HEK293T (cell line): ENCODE measurements at places on chromosomes 3 and 15.

DNA sequence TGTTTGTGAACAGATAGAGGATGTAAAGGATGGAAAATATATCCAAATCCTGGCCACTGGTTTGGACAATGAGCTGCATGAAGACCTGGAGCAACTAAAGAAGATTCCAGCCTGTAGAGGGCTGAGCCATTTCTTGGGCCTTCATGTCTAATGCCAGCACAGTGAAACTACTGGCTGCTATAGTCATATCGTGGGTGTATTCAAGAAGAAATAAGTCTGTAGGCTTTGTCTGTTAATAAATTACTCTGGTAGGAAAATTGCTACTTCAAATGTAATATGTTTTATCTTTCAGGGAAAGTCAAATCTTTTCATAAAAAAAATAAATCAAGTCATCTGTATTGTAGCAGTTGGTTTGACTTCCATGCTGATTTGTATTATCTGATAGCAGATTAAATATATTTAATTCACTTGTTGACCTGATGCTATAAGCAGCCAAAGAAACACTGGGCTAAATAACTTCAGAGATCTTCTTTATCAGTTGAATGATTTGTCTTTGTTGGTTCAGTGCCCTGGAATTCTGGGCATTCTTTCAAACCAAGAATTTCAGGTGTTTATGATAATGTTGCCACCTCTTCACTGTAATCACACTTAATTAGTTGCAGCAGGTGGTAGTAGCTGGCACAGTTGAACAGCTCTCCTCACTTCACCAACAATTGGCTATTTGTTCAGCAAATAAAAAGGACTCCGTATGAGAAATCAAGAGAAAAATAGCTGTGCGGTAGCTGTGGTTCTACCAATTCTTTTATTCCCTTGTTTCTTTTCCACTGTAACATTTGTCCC is 1109.5 kb downstream of the NSUN3 start:
- no peak for DNase-seq

DNA sequence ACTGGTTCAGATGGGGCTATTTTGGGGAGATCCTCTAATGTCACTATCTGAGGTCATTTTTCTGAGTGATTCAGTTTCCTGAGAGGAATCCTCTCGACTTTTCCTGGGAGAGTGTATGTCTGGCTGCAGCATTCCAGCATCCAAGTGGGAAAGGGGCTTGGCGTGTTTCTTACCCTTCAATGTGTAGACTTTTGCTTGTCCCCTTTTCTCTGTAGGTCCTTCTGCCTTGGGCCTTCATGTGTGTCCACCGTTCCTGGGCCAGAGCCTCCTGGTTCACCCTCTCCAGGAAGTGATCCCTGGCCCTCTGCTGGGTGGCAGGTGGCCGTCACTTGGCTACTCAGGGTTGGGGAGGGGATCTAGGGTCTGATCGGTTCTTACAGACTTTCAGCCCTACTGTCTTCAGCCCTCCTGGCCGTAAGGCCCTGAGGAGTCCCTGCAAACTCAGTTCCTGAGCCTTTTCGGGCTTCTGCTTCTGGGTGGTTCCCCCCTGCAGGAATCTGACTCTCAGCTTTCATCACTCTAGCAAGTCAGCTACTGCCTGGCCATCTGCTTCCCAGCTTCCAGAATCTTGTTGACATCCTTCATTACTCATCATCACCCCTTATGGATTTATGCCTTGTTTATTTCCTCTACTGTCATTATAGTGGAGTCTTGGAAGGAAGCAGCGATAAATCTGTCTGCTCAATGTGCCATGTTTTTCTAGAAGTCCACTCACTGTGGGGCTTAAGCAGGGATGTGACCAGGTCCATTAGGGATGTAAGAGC is 36.5 kb downstream of the GOLGA6L10 start:
- DNase-seq: no peak

GRCh38 chr15:24772686-24773373 is 97.3 kb downstream of the NPAP1 start:
- no peak for DNase-seq

DNA sequence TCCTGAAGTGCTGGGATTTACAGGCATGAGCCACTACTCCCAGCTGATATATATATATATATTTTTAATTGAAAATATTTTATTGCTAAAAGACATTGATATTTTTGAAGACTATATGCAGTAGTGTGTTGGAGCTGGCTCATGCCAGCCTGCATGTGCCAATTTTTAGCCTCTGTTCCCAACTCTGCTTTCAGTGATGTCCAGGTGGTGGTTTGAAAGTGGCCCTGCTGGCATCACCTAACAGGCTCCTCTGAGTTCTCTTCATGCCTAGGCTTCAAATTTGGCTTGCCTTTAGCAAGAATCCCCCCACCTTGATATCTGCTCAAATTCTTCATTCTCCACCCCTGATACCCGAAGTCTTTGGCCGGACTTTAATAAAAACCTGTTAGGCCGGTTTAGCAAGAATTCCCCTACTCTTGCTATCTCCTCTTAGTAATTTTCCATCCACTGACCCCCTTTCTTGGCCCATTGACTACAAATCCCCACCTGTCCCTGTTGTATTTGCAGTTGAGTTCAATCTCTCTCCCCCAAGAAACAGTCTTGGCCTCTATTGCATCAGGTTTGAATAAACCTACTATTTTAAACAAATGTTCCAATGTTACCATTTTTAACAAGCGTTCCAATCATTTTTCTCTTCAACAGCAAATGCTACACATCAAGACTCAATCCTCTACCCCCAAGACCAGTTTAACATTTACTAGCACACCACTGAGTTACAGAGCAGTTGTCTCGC is 23.9 kb upstream of the CTSH start:
- DNase-seq: no peak

- no peak for DNase-seq
Measured at GRCh38 chr3:46972396-46972795, 4.1 kb downstream of the CCDC12 start.

GRCh38 chr3:127159543-127159942 is 33.4 kb upstream of the PRR23E start:
- DNase-seq: no peak

DNA sequence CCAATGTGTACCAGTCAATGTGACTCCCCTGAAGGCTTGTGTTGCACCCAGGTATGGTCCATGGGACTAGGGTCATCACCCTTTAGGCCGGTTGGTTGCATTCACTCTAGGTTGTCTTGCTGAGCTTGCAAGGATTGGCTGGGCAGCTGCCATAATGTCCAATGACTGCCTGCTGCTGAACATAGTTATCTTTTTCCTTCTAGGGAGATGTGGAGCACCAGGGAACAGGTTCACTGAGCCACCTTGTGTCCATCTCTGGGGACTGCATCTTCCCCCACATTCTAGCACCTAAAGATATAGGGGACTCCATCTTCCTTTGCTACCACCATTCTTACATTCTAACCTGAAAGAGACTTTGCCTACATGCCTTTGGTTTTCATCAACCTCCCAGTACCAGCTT is 580.4 kb upstream of the TBL1XR1 start:
- peak; percentile 32 for DNase-seq

DNA sequence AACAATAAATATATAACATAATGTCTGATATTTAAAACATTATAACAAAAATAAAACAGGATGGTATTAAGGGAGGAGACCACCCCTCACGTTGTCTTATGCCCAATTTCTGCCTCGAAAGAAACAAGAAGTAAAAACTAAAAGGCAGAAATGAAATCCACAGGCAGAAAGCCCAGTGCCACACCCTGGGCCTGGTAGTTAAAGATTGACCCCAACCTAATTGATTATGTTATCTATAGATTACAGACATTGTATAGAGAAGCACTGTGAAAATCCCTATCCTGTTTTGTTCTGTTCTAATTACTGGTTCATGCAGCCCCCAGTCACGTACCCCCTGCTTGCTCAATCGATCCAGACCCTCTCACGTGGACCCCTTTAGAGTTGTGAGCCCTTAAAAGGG is 22.3 kb upstream of the ACP3 start:
- no peak for DNase-seq

DNA sequence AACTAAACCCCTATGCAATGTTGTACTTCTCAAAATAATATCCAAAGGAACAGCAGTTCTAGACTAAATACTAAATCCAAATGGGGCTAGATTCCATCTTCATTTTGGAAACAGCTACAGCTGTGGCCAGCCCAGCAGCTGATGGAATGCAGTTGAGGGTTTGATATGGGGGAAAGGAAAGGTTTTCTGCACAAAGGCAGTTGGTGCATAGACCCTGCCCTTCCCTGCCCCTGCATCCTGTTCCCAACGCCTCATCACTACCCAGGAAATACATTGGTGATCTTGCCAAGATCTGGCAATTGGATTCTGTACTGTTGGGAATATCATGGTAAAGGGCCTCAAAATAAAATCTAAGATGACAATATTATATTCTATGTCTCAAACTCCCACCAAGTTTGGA is 43.9 kb downstream of the DTWD1 start:
- no peak for DNase-seq

GRCh38 chr3:28853830-28854229 is 427.0 kb upstream of the RBMS3 start:
- DNase-seq: no peak

GRCh38 chr15:99095626-99096025 is 9.3 kb upstream of the SYNM start:
- DNase-seq: no peak

DNA sequence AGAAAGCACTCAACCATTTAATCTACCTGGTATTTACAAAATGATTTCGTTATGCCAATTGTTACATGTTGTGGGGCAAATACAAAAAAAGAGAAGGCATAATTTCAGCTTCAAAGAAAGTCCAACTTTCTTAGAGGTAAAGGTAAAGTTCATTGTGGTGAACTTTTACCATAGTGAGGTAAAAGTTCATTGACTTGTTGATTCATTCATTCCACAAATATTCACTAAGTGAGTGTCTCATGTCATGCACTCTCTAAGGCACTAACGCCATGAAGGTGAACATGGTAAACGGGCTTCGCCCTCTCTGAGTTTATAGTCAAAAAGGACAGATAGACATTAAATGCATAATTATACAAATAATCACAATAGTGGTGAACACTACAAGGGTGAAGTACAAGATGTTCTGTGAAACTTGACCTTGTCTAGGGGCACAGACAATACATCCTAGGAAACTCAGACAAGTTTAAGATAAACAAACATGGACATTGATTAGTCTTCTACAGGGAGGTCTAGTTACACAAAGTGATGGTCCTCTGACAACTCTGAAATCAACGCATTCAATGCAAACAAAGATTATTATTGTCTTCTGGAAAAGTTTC is 378.6 kb downstream of the MAGI1 start:
- DNase-seq: no peak

DNA sequence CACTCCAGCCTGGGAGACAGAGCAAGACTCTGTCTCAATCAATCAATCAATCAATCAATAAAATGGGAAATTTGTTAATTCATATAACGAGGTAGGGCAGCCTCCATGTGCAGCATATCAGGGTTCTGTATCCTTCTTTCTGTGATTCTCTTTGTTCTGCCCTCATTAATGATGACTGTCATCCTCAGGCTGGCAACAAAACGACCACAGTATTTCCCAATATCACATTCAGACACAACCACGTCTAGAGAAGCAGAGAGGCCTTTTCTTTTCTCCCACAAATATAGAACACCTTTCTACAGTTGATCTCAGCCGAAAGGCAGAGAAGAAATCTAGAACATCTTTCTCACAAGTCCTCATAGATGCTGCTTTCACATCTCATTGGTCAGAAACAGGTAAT is 11.2 kb downstream of the CEP19 start:
- DNase-seq: no peak

DNA sequence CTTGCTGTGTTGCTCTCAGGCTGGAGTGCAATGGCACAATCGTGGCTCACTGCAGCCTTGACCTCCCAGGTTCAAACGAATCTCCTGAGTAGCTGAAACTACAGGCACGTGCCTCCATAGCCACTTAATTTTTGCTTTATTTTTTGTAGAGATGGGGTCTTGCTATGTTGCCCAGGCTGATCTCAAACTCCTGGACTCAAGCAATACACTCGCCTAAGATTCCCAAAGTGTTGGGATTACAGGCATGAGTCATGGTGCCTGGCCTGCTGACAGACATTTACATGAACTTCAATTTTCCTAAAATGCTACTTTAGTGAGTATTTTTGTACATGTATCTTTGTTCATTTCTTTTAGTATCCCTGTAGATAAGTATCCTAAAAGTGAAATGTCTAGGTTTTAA is 132.3 kb downstream of the SUCLG2 start:
- DNase-seq: no peak

DNA sequence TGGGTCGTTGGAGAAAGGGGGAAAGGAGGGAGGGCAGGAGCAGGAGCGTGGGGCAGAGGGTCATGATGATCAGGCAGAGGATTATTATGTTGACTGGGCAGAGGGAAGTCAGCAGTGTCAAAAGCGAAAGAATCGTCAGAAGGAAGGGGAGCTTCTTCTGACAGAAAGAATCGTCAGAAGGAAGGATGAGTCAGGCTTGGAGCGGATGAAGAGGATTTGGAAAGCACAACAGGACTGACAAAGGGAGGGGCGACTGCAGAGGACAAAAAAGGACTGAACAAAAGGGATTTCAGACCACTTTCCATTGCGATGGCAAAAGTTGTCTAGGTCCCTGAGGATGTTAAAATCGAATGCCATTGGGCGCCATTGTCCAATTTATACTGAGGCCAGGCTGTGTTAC is 1053.5 kb downstream of the SI start:
- DNase-seq: no peak

DNA sequence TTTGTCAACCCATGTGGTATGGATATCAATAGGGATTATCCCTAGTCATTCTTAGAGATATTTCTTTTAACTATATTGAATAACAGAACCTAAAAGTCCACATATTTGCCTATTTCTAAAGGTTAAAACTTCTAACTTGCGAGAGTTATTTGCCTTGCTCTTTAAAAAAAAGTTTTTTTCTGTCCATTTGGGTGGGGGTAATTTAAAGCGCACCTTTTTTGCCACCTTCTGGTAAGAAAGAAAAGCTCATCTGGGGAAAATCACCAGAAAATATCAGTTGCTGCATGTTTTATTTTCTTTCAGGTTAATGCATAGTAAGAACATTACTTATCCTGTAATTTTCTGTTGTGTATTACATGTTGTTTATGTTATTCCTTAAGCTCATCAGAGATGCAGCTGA is 242.0 kb upstream of the GOLGA6L4 start:
- no peak for DNase-seq

GRCh38 chr3:124131580-124131979 is 139.7 kb upstream of the ROPN1 start:
- DNase-seq: no peak

- no peak for DNase-seq
Measured at GRCh38 chr3:184380627-184381260, 890 bp downstream of the CHRD start.

- DNase-seq: no peak
Measured at GRCh38 chr3:185313693-185314246, 49.2 kb upstream of the MAP3K13 start.

DNA sequence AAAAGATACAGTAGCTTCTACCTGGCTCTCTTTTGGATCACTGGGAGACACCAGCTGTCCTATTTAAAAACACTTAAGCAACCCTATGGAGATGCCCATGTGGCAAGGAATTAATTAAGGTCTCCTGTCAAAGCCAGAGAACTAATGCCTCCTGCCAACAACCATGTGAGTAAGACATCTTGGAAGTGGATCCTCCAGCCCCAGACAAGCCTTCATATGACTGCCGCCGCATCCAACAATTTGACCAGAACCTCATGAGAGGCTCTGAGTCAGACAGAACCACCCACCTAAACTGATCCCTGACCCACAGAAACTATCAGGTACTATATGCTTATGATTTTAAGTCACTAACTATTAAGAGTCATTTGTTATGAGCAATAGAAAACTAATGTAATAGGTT is 22.3 kb downstream of the IFT80 start:
- DNase-seq: no peak
